WTC11 (cell line): ENCODE measurements at places on chromosomes 7 and 10.

DNA sequence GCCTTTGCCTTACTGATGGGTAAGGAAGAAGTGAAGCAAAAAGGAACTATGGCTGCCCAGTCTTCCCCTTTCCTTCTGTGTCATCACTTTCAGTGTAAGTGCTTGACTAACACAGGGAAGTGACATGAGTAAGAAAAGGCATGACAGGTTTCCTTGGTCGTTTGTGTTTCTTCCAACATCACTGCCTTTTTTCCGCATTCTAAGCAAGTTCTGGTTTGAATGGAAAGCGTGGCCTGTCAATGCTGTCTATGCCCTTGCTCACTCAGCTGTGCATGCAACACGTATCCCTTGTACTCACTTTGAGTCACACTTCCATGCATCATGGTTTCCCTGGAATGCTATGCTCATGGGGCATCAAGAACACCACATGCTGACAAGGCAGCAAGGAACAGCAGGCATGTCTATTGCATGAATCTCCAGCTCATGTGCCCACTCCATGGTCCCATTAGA lies 111.8 kb downstream of the OAT start:
- DNase-seq = no peak

GRCh38 chr7:118005026-118005425 lies 131.8 kb upstream of the CTTNBP2 start:
- no peak for DNase-seq

DNA sequence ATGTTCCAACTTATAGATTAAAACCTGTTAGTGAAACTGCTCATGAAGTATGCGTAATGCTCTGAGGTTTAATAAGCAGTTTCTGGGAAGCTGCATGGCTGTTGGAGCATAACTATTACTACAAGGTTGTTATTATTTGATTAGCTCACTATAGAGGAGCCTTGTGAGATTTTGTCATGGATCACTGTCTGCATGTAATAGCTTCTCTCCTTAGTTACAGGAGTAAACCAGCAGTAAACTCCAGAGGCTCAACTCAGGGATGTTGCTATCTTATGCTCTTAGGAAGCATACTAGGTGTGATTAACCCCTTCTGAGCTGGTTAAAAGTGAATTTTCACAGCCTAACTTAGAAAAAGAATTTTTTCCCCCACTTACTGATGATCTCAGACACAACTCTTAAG lies 63.6 kb upstream of the IFRD1 start:
- DNase-seq = no peak

GRCh38 chr7:137798073-137798763 lies 48.6 kb downstream of the DGKI start:
- DNase-seq = no peak

- no peak for DNase-seq
Observed at GRCh38 chr10:126502441-126502840, 114.2 kb upstream of the ADAM12 start.

DNA sequence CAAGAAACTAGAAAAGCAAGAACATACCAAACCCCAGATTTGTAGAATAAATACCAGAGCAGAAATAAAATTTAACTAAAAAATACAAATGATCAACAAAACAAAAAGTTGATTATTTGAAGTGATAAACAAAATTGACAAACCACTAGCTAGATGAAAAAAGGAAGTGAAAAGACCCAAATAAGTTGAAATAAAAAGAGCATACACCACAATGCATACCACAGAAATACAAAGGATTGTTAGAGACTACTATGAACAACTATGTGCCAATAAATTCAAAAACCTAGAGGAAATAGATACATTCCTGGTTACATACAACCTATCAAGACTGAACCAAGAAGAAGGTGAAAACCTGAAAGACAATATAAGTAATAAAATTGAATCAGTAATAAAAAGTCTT lies 333.4 kb downstream of the SH2D4B start:
- no peak for DNase-seq

- DNase-seq = no peak
Observed at GRCh38 chr10:25451401-25451800, 276.6 kb downstream of the GPR158 start.

DNA sequence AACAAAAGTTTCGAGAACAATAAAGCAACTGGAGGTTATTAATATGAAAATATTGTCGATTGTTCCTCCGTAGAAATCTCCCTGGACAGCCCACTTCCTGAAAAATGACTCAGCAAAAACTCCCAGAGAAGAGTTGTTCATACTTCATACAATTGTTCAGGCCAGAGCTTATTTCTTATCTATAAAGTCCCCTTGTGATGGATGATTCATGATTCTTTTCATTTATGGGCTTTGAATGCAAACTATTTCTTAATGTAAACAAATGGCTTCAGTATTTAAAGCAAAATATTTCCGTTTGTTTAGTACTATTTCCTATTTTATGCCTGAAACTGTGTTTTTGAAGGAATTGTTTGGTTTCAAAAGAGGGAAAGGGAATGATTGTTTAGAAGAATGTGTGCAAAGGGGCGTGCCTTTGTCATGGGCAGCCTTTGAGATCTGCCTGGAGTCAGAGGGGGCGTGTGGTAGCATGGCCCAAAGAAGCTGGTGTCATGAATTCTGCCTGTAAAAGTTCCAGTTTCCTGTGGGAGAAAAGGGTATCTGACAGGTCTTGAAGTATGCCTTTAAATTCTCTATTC lies 26.2 kb upstream of the EXOC6 start:
- DNase-seq = no peak

- no peak for DNase-seq
Observed at GRCh38 chr10:63294781-63295180, 161.7 kb downstream of the NRBF2 start.

DNA sequence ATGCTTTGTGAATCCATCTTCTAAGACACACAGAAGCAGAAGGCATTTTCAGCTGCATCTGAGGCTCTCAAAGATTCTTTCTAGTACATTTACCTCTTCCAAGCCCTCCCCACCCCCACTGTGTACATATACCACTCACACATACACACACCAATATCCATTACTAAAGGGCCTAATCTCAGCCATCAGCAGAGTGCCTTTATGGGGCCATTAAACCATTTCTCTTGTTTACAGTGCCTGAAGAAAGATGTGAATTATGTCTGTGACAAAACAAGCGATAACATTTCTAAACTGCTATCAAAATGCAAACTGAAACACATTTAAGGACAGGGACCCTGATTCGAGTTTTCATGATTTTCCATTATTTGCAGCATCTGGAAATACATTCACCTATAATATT lies 40.0 kb downstream of the ETV1 start:
- no peak for DNase-seq

- no peak for DNase-seq
Observed at GRCh38 chr10:119221666-119222065, 14.3 kb downstream of the GRK5 start.

GRCh38 chr10:130714742-130715467 lies 578.7 kb downstream of the GLRX3 start:
- DNase-seq = no peak

GRCh38 chr7:44759246-44759645 lies 10.6 kb downstream of the ZMIZ2 start:
- no peak for DNase-seq

GRCh38 chr10:124736491-124737136 lies 7.6 kb downstream of the FAM53B start:
- no peak for DNase-seq

DNA sequence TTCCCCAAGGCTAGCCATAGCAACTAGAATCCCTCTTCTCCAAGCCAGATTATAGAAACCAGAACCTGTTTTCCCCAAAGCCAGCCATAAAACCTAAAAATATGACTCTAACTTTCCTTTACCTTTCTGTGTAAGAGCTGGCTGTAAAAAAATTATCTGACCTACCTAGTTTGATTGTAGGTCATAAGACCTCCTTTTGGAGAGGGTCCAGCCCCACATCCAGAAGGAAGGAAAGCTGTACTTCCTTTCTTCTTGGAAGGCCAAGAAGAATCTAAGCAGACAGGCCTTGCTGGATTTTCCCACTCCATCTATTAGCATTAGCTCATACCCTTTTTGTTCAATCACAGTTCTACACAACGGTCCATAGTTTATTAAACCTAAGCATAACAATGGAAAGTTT lies 1006.3 kb downstream of the SORCS3 start:
- DNase-seq = no peak

GRCh38 chr7:55484834-55485233 lies 87.5 kb downstream of the VOPP1 start:
- DNase-seq = no peak

DNA sequence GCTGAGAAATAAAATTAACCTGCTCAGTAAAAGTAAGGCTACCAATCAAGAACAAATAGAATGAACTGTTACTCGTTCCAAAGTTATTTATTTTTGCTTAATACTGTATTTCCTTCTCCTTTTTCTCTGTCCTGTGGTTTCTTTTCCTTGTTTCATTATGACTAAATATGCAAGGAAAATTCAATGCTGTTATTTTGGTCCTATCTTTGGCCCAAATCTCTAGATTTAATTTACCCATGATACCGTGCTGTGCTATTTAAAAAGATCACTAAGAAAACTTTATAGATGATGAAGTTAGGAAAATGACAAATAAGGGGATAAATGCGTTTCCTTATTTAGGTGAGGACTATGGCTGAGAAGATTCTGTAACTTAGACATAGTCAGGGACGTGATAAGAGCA lies 45.3 kb upstream of the FAM133B start:
- no peak for DNase-seq

DNA sequence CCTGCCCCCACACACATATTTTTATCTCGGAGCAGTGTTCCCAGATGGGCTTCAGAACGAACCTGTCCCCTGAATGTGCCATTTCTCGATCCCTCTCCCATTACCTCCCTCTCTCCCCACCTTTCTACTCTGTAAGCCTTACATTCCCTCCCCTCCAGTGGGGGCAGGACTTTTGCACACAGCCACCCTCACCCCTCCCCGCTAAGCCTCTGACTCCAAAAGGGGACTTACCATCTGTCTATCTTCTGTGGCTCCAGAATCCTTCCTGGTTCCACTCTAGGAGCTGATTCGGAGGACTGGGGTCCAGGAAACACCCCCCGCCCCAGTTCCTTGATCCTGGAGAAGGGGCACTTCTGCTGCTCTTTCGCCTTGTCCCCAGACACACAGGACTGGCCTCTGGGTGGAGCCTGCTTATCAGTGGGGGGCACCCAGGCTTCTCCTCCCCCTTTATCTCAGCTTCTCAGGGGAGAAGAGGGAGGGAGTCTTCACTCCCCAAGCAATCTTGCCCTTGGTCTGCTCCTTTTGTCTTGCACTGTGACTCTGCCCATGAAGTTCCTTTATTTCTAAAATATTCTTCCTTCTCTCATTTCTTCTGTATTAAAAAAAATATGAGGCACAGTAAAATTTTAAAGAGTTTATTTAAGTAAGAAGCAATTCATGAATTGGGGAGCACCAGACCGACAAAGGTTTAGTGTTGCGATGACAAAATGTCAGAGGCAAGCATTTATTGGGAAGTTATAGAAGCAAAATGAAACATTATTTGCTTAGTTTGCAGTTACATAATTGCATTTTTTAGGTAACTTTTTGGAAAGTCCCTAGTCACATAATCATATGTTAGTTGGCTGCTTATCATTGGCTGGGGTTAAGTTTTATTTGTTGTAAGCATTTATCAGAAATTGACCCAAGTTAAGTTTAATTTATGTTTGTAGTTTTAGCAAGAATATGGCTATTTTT lies at the start of gene KEL:
Gene KEL, minus strand, starts transcription at position 391 of the 954 bp plus-strand sequence. Its CDS starts 157 bp downstream, at position 234.
- DNase-seq = no peak

DNA sequence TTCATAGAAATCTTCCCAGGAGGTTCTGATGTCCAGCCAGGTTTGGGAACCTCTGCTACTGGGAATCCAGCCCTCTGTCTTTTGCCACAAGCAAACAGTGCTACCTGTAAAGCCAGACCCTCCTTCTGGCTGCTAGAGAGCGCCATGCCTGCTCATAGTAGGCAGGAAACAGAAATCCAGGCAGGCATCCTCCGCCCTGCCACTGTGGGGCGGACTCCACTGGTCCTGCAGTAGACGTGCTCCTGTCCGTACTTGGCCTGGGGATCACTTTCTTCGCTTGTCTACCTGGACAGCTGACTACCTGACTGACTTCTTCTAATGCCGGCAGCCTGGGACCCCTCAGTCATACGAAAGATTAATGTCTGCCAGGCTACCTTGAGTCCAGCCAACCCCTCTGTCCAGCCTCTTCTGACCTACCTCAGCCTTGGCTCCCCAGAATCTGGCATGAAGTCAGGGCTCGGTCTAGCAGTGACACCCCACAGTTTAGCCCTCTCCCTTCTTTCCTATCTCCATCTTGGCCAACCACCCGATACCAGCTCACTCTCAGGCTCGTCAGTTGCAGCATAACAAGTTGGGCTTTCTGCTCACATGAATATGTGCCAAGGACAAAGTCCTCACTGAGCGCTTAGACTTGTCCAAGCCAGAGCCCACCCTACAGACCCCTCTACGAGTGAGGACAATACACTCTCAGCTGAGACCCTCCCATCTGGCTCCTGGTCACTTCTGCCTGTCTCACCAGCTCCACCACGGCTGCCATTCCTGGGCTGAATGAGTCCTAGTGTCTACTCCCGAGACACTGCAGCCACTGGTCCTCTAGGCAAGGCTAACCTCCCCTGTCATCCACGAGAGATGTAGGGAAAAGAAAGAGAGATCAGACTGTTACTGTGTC lies 43.9 kb upstream of the OPALIN start:
- DNase-seq = peak; percentile 36

GRCh38 chr10:21510241-21511094 lies 15.0 kb downstream of the SKIDA1 start:
- DNase-seq = peak; percentile 64

DNA sequence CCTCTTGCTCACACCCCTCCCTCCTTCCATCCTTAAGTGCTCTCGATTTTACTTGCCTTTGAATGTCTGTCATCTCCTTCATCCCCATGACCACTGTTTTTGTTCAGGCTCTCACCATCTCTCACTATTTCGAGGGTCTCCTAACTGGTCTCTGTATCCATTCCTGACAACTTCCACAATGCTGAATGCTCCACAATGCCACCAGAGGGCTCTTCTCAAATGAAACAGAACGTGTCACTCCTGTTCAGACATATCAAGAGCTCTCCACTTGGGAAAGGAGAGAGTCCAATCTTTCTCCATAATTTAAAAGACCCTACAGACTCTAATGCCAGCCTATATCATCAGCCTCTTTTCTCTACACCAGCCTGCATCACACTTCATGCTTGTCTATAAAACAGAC lies 9.0 kb upstream of the SLC13A1 start:
- no peak for DNase-seq

DNA sequence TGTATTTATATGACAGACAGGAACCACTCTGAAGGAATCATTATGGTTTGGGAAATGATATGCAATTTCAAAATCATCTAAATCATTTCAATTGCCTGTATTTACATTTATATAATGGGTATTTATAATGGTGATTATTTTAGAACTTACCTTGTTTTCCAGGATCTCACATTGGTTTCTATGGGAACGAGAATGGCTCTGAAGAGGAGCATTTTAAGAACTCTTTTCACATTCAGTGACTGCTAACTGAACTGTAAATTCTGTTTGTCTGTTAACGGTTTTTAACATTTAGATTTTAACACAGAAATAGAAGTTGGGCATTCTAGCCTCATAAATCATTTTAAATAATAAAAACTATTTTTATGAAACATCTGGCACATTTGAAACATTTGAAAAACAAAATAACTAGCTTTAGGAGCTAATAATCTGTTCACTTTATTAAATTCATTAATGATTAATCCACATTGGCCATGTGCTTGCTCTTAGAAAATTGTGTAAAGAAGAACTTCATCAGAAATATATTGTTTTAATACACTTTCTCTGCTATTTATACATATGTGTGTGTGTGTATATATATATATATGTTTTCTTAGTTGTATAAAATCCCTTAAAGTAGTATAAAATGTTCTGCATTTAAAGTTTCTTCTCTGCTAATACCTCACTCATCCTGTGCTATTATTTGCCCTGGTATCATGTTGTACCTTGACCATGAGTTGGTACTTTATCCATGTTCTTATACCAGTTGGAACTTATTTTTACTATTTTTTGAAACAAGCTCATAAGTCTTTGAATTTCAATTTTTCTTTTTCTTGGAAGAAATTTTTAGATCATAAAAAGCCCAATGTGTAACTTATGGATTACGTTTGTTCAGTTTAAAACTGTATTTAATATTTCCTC lies 8.7 kb upstream of the SEM1 start:
- DNase-seq = no peak
